ENCODE measurements at places on chromosomes 1 and 21. TPM values are rescaled to one million over a fixed set of nuclear protein-coding genes. Genes with fewer than 3 reads are reported as not detected.

DNA sequence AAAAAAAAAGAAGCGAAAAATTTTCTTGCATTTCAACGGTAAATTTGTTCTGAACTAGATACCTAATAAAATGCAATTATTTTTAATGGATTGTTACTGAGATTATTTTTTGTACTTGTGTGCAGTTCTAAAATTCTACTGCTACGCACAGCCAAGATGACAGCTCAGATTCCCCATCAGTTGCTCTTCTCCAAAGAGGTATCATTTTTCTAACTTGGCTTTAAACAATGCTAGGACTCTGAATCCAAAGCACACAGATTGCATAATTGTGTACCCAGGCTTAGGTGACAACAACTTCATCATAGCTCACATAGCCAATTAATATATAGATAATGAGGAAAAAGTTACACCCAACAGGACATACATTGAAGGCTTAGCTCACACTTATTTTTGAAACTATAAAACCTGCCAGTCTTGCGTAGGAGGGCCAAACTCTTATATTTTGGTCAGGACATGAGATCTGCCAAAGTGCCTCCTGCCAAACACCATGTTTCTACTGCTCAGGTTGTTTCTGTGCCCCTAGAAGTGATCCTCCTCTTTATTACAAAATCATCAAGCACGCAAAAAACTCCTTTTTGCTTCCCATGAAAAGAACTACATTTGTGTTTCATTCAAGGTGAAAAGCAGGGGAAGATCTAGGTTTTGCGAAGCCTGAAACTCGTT lies 10.6 kb upstream of the ZNHIT6 start:
- no peak for DNase-seq

SAMD11 gene
- total RNA-seq: not detected

DNA sequence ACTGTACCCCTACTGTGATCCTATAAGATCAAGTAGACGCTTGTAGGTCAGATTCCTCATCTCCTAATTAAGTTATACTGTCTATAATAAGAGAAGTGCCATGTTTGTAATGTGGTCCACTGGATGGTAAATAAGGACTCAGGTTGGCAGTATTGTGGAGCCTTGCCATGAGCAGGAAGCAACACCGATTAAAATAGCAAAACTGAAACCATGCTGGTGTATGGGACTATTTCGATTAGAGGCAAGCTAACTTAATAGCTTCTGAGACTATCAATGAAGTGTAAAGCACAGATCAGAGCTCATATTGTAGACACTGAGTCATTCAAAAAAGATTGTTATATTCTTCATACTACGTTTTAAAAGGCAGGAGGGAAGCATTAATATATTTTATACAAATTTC lies 348.8 kb downstream of the HHAT start:
- DNase-seq: no peak

HSPB7 gene
- not detected for total RNA-seq

OR2G6 gene
- total RNA-seq: not detected

All from natural killer cell (primary cell).